ENCODE measurements at places on chromosomes 2 and 18.

DNA sequence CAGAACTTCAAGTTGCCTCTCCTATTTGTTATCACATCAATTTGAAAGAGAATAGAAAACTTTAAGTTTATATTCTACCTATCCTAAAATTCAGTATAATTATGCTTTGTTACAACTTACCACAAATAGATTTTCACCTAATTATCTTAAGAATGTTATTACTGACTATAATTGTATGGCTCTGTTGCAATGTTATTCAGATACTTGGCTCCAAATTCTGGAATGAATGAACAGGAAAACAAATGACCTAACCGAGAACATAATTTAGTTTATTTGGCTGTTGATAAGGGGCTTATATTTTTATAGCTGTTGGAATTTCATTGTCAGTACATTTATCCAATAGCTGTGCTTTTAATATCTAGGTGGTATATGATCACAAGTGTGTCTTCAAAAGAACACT, 173.2 kb upstream of the GULP1 start:
- DNase-seq, result no peak

DNA sequence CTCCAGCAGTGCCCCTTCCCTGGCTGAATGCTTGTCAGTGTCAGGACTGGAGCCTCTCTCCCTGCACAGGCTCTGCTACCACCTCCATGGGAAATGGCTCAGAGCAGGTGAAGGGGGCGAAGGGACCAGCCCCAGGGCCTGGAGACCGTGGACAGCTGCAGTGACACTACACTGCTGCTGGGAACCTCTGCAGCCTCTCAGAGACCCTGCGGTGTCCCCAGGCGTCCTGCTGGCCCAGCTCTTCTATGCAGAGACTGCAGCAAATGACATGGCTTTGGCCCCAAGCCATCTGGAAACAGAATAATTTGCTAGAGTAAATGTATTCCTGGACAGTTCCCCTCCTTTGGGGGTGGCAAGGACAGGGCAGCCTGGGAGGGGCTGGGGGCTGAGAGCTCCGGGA, 53.2 kb downstream of the CIB4 start:
- peak; percentile 38 for DNase-seq

GRCh38 chr2:28952836-28953211, 28.3 kb upstream of the TOGARAM2 start:
- no peak for DNase-seq

GRCh38 chr18:22723773-22724172, 209.4 kb upstream of the RBBP8 start:
- DNase-seq, result no peak

GRCh38 chr2:146730882-146731281, 1113.9 kb upstream of the ACVR2A start:
- no peak for DNase-seq

- DNase-seq, result no peak
Observed at GRCh38 chr2:172849519-172850217, 114.0 kb downstream of the RAPGEF4 start.

DNA sequence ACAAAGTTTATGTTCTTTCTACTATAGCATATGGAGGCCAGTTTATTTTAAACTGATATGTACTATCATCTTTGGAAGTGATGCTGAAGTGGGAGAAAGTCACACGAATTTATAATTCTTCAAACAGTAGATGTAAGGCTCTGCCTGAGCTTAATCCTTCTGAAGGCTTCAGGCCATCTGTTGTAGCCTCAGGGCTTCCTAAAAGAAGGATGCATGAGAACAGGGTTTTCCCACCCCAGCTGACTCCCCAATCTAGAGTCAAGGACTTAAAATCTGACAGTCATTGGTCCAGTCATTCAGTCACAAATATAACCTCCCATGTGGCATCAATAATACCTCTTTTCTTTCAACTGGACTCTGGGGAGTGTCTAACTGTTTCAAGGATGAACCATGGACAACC, 330.5 kb downstream of the KCNS3 start:
- no peak for DNase-seq

GRCh38 chr2:167127135-167127534, 238.9 kb downstream of the XIRP2 start:
- no peak for DNase-seq

DNA sequence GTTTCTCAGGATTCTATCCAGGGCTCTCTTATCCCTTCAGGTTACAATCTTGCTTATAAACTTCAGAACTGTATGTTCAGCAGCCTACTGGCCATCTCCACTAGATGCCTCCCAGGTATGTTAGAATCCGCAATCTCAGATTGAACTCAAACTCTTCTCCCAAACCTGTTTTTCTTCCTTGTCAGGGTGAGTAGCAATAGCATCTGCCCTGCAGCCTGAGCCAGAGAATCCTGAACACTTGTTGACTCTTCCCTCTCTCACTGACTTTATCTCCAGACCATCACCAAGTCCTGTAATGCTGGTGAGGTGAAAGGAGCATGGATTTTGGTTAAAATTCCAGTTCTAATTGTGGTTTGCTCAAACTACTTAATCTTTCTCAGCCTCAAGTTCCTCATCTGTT, 82.6 kb upstream of the ALPP start:
- no peak for DNase-seq

DNA sequence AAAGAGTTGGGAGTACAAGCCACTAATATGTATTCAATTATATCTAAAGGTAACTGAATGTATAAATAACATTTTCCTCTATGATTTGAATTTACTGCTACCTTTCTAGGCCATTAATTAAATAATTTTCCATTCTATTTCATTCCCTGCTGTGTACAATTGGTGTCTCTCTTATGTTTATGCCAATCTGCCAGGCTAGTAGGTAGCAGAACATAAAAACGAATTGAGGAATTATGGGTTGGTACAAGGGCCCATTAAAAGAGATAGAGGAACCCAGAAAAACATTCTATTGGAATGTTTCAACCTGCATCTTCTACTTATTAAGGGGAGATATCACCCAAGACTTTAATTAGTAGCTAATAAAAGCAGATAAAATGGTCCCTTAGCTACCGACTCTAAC, 32.2 kb downstream of the AKAIN1 start:
- no peak for DNase-seq

DNA sequence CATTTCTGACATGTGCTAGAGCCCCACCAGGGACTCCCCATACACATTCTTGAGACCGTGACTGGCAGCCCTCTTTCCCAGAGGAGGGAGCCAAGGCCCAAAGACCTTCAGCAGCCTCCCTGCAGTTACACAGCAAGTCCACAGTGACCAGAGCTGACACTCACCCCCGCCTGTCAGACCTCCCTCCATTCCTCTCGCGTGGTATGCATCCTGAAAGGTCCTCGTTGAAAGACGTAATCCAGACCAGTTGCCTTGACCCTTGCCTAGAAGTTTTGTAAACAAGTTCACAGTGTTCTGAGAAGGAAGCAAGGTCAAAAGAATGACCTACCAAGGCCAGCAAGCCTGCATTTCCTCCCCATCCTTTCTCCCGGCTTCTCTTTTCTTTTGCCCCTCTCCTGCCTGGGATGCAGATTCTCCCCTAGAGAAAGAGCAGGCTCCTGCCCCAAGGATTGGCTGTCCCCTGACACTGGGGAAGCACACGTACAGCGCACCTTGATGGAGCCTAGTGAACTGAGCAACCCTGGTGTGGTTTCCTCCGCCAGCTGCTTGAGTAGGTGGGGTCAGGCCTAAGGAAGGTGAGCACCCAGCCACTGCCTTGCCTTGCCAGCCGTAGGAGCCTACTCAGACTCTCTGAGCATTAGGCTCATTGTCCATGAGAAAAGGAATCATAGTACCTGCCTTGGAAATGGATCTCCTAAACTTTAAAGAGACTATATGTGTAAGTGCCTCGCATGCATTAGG, 18.3 kb downstream of the TRIB2 start:
- no peak for DNase-seq

GRCh38 chr2:23449413-23449812, 64.4 kb downstream of the KLHL29 start:
- DNase-seq, result no peak

DNA sequence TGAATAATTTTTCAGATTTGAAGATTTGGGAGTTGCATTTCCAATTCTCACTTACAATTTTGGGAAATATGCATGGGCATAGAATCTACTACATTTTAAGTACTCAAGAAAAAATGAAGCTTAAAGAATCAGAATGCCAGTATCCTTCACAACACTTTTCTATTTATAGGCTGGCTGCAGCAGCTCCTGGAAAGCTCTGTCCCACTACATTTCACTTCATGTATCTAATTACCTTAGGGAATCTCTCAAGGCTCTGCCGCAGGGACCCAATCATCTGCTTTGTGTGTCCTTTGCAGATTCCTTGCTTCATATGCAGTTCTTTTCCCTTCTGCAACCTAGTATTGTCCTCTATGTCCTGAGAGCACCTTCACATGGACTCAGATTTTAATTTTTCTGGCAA, 102.9 kb downstream of the NUP35 start:
- DNase-seq, result no peak

DNA sequence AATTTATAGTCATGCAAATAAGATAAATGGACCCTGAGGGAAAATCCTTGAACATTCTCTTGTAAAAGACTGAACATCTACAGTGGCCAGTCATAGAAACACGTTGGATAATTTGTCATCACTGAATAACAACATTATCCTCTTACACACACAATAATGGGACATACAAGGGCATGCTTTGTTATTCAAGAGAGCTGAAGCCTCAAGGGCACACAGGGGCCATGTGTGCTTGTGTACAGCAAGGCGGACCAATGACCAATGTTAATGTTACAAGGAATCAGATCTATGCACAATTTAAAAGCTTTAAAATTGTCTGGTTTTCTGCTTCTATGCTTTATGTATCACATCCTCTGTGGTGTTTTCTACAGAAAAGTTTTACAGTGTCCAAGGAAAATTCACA, 23.7 kb downstream of the COL6A3 start:
- no peak for DNase-seq

GRCh38 chr18:76474824-76475223, 20.2 kb downstream of the ZNF516 start:
- no peak for DNase-seq

DNA sequence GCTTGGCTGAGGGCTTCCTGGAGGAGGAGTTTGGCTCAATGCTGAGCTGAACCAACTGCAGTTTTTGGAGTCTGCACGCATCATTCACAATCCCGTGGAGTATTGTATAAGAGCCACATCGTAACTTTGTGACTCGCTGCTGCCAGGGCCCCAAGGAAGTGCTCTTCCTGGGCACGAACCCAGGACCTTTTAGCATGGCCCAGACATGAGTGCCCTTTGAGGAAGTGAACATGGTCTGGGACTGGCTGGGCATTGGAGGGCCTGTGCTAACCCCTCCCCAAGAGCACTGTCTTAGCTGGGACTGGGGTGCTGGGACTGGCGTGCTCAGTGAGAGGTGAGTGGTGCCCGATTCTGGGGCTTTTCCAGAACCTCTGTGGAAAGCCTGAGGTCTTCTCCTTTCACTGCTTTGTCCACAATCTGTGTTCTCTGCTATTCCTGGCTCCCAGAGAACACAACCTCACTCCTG, 88.6 kb downstream of the LIPG start:
- DNase-seq, result peak; percentile 25

- DNase-seq, result peak; percentile 58
Observed at GRCh38 chr2:205683502-205684367, 1.4 kb downstream of the NRP2 start.

- no peak for DNase-seq
Observed at GRCh38 chr18:14104201-14104600, 28.0 kb downstream of the ZNF519 start.

- DNase-seq, result no peak
Observed at GRCh38 chr2:61715506-61715905, 138.4 kb downstream of the FAM161A start.

GRCh38 chr18:7291046-7291445, 60.2 kb downstream of the LRRC30 start:
- DNase-seq, result no peak

DNA sequence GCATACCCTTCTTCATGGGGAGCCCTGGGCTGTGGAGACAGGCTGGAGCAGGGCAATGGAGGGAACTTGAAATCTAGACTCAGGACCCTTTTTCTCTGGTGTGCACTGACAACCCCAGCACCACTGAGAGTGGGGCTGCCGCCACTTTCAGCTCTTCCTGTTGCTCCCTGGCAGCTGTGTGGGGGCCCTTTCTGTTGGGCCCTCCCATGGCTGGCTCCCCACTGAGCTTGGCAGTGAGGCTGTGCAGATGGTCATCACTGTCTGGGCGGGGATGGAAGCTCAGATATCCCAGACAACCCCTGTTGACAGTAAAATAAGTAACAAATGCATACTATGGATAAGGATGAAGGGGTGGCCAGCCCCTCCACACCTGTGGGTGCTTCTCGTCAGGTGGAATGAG, 6.7 kb downstream of the MYO7B start:
- no peak for DNase-seq

- DNase-seq, result peak; percentile 70
Observed at GRCh38 chr2:106065983-106066820, 127.9 kb downstream of the UXS1 start.

DNA sequence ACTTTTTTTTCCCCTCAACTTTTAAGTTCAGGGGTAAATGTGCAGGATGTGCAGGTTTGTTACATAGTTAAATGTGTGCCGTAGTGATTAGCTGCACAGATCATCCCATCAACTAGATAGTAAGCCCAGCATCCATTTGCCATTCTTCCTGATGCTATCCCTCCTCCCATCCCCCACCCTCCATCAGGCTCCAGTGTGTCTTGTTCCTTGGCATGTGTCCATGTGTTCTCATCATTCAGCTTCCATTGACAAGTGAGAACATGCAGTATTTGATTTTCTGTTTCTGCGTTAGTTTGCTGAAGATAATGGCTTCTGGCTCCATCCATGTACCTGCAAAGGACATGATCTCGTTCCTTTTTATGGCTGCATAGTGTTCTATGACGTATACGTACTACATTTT, 47.2 kb upstream of the STON1 start:
- DNase-seq, result no peak
